ENCODE measurements at places on chromosomes 5 and 9.

DNA sequence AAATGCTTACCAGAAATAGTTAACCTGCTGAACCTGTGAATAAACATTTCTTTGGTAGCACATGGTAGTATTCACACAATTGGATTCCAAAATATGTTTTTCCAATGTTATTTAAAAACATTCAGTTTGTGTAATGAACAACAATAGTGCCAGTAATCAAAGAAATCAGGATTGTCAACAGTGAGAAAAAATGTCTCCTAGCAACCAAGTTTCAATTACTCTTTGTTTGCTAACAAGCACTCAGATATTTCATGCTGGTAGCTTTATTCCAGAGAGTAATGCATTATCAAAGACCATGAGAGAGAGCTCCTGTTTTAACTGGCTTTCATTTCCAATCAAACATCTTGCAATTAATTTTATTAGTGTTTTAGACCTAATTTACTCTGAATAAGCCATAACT, 768.1 kb upstream of the GRAMD2B start:
- no peak for DNase-seq

DNA sequence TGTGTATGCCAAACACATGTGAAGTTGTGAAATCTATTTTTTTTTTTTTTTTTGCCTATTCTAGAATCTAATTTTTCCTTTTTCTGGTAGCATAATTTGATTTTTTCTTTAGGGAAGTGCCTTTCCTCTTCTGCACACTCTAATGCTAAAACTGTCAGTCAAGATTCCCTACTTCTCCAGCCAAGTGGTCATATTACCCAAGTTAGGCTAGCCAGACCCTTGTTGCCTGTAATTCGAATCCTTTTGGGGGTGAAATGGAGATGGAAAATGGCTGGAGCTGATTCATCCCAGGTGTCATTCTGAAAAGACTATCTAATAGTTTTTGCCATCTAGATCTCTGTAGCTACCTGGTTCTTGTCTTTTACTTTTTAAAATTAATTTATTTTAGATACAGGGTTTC, 24.8 kb upstream of the UBAP1 start:
- no peak for DNase-seq

- DNase-seq = no peak
Measured at GRCh38 chr5:57504357-57504756, 21.7 kb upstream of the ACTBL2 start.

GRCh38 chr5:6178846-6179532, 199.4 kb downstream of the MED10 start:
- DNase-seq = no peak

DNA sequence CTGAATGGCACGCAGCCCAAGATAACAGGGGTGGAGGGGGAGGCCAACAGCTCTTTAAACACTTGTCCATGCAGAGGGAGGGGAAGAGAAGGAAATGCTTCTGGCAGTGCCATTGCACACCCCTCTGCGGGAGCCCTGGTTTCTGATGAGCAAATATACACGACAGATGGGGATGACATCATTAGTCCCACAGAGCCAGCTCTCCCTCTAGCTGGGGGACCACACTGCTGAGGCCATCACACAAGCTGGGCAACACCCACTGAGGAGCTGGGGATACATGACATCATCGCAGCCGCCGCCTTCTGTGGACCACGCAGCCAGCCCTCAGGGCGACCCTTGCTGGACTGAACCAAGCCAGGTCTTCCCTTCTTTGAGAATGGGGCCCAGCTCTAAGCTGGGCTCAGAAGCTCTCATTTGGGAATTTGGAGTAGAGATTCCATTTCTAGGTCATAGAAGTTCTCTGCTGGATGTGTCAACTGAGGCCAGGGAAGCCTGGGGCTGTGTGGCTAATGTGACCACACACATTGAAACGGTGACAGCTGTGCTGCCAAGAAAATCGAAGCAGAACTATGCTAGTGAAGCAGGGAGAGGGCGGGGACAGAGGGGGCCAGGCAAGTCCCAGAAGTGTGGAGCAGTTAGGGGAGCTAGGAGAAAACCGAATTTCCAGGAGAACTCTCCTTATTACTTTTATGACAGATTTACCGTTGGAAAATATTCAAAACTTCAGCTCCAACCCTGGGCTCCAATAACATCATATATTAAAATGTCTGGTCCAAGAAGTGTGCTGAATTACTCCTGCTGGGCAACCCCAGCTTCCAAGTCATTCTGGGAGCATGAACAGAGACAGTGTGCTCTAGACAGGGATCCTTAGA, 79.5 kb downstream of the PRRT1B start:
- DNase-seq = no peak

- no peak for DNase-seq
Measured at GRCh38 chr5:145858959-145859358, 13.9 kb downstream of the GRXCR2 start.

DNA sequence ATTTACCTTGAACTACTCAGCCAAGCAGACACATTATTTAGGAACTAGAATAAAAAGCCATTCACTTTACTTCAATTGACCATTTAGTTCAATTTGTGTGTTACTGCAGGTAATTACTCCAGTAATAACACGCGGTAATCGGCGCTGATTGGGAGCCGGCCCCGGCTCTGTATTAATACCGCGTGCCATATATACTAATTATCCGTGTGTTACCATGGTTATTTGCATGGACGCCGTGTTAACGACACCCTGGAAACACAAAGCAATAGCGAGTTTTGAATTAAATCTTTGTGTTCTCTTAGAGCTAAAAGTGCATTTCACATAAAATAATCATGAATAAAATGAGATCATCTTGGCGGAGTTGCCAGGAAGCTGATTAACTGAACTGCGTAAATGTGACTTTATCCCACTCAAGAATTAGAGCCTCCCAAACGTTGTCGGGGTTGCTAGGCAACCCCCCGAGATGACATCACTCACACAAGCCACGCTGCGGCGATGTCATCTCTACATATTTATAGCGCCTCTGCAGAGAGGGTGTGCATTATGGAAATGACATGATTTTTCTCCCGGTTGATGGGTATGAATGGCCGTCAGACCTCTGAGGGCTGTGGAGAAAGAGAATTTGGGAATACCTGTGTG, 41.4 kb upstream of the RNU6ATAC start:
- DNase-seq = no peak

GRCh38 chr5:143416411-143416810, 12.9 kb upstream of the NR3C1 start:
- no peak for DNase-seq

DNA sequence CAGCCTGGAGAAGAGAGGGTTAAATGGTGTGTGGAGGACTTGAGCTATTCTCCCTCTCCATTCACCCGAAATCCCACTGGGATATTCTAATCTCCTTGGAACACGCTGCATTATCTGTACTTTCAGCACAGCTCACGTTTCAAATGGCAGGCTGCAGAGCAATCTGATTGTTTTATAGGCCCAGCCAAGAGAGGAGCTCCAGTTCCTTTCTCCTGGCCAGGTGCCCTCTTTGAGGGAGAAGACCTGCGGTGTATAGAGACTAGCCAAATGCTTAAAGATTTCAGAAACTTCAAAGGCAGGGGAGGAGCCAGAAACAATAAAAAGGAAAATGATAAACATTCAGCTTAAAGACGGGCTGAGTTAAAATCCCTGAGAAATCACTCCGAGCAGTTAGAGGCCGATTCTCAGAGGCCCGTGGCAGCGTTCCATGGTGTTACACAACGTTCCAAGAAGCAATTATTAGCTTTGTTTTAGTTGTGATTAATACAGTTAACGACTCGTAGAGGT, 564.0 kb upstream of the KLF4 start:
- DNase-seq = no peak

- no peak for DNase-seq
Measured at GRCh38 chr9:80509358-80509757, 937.6 kb downstream of the TLE4 start.

- DNase-seq = no peak
Measured at GRCh38 chr5:176647843-176648473, 674 bp downstream of the TSPAN17 start.

- DNase-seq = no peak
Measured at GRCh38 chr5:24225051-24225450, 419.7 kb downstream of the CDH10 start.

- DNase-seq = no peak
Measured at GRCh38 chr5:149860801-149861322, 83.7 kb downstream of the PDE6A start.

Measured in stimulated activated CD8-positive, alpha-beta memory T cell treated with anti-CD3 and anti-CD28 coated beads, Interleukin-4, amount 100 ng/mL, for 1 hour (primary cell).